ENCODE measurements at places on chromosomes 2 and 18.

DNA sequence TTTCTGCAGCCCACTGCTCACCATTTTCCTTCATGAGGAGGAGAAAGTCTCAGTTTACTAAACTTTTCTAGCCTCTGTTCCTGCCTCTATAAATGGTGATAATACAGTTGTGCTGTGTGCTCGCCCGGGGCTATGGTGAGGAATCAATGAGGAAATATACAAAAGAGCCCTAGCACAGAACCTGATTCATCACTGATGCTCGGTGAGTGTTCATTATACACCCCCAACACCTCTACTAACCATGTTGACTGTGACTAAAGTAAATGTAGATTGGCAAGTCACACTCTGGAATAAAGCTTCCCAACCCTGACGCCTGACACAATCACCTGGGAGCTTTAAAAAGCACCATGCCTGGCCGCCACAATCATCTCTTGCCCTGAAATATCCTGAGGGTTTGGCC is 118.8 kb upstream of the CYP1B1 start:
- DNase-seq = no peak

GRCh38 chr2:129894616-129895015 is 84.8 kb upstream of the RAB6C start:
- DNase-seq = no peak

DNA sequence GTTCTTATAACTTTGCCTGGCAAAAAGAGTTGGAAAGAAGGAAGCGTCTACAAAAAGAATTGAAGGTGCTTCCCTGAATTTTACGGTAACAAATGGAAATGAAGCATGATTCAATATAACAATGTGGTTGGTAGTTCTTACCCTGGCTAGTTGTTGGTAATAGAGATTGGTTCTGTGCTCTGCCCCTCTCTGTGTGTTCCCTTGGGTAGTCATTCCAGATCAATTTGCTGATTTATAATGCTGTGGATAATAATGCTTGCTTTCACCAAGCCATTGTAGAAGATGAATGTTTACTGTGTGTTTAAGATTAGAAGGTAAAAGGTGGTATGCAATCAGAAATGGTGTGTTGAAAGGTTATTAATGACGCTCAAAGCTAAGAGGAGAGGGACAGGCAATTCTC is 577.8 kb upstream of the NXPH2 start:
- no peak for DNase-seq

DNA sequence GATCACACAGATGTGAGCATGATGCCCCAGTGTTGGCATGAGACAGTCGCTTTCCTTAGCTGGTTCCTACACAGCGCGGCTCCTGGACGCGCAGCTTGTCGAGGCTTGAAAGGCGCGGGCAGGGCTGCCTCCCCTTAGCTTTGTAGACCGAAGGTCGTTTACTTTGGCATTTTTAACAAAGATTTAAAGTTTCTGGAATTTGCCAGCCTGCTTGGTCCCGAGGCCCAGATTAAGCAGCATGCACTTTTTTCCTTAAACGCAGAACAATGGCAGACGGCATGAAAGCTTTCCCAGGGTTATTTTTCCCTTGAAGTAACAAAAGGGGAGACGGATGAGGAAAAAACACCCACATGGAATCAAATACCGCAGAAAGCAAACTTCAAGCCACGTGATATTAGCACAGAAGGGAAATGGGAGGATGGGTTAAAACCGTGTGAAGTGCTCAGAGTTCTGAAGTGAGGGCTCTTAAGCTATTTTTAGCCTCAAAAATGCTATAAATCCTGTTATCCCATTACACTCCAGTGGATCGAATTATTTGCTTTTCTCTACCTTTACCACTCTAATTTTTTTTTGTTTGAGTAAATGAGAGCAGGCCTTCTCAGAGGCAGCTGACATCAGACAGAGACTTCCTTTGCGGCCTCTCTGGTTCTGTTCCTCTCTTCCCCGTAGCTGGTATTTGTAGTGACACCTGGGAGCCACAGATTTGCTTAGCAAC is 55.7 kb downstream of the NPAS2 start:
- no peak for DNase-seq

DNA sequence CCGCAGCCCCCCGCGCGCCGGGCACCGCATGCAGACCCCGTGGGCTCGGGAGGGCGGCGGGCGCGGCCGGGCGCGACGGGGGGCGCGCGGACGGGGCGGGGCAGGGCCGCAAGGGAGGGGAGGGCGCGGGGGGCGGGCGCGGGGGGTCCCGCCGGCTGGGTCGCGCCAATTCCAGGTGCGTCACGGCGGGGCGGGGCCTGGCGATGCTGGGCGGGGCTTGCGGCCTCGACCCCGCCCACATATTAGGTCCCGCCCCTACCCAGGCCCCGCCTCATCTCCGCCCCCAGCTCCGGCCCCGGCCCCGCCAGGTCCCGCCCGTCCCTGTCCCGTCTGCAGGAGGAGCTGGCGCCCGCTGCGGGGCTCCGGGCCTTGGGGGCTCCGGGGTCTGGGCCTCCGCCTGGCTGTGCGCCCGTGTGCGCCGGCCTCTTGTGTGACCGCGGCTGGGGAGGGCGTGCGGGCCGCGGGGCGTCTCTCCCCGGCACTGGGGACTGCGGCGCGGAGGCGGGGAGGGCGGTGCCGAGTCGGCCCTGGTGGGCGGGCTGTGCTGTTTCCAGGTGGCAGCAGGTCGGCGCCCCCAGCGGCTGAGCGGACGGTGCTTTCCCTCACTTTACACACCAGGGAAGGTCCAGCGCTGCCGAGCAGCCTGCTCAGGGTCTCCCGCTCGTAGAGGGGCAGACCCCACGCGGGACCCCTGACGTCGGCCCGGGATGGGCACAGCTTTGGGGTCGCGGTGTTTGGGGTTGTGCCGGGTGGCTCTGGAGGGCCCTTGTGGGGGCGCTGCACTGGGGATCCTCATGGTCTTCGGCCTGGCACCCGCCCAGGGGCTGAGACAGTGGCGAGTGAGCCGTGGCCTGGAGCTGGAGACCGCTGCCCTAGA is 554 bp downstream of the ING5 start:
- DNase-seq = peak; percentile 81

DNA sequence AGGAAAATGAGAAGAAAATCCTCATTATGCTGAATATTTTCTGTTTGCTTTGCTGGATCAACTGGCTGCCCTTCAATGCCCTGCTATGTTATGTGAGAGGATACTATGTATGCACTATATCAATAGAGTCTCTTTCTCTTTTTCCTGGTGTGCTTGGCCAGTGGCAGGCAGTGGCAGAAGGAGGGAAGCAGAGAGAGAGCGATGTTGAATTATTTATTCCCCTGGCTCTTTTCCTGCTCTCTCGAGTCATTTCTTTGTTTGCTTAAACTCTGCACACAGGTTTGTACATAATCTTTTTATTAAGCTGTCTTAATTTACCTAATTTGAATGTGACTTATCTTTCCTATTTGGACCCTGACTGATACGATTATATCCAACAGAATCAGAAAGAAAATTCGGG is 1727.3 kb downstream of the SUCLG1 start:
- no peak for DNase-seq

DNA sequence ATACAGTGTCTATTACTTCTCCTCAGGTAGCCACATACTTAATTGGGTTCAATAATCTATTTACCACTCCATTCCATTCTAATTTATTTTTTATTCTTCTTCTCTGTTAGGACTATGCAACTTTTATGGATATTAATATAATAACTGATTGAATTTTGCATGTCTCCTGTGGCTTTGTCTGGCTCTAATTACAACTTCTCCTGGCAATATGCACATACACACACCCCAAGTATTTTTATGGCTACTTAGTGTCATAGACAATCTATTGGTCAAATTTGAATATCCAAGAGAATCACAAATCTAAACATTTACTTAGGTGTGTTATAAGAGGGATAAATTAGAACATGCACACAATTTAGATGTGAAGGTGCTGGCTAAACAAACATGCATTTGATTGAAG is 73.1 kb downstream of the BOD1L2 start:
- no peak for DNase-seq

DNA sequence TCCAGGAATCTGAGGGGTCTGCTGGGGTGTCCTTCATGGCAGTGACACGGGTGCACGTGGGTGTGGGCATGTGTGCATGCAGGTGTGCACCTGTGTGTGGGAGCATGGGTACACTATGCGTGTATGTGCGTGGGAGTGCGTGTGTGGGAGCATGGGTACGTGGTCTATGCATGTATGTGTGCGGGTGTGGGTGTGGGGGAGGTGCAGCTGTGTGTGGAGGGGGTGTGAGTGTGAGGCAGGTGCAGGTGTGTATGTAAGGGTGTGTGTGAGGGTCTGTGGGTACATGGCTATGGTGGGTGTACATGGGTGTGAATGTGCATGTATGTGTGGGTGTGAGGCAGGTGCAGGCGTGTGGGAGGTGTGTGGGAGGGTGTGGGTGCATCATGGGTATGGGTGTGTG is 36.3 kb downstream of the EIPR1 start:
- no peak for DNase-seq

DNA sequence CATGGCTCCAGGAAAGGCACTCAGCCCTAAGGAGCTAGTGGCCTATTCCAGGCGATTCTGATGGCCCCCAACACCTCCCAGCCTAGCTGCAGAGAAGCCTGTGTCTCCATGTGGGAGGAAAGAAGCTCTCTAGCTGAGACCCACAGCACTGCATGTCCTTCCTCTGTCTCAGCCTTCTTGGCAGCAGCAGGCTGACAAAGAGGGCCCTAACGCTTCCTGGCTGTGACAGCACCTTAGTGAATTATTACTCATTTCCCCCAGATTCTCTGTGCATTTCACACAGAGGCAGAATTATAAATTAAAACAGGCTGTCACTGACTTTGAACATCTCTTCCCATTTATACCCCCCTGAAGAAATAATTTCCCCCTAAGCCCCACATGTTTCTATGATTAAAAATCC is 206.8 kb downstream of the CLIP4 start:
- no peak for DNase-seq

DNA sequence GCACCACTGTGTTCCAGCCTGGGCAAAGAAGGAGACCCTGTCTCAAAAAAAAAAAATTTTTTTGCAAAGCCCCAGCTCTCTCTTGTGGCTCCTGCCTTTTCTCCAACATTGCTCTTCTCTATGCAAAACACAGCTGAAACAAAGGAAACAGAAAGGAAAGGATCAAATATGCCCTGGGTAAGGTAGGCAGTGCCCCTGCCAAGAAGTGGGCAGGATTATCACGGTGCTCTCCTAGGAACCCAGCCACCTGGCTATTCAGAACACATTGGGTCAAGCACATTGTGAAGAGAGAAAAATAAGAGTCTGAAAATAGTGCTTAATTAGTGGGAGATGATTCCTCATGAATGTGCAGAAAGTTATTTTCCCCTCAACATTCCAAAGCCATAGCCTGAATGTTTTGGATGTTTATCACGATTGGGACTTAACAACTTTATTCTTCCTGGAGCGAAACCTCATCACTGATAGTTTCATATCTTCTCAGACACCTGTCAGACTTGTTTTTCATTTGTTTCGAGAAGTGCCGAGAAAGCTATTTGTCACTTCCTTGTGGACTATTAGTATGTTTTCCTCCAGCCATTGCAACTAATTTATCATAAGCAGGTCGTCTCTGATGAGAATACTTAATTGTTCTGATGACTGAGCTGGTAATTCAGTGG is 42.7 kb upstream of the RPL31 start:
- DNase-seq = no peak

DNA sequence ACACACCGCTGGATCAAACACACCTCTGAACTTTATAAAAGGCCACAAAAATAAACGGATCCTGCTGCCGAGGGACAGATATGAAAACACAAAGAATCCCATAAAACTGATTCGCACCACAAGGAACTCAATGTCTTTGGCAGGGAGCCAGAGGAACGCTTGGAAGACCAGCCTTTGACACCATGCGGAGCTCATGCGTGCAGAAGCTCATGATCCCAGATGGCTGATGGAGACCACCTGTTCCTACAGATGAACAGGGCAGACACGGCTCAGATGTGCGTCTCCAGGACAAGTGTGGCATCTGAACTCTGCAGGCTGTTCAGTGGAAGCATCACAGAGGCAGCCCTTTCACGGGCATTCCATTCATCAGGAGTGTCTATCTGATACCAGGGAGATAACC is 24.9 kb downstream of the COPS9 start:
- DNase-seq = no peak

Data from H4 (cell line).